HS-27A (cell line): ENCODE measurements at places on chromosomes 16 and 17.

DNA sequence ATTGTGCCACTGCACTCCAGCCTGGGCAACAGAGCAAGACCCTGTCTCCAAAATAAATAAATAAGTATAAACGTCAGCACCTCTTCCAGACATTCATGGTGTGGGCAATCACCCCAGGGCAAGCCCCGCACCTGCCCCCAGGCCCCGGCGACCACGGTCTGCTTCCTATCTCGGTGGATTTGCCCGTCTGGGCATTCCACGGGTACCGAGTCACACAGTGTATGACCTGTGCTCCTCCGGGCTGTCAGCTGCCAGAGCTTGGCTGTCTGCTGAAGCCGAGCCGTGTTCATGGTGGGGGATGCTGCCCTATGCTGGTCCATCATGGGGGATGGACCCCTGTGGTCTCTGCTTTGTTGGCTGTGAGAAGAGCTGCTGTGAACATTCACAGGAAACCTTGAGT is 15.4 kb downstream of the CYBC1 start:
- DNase-seq: no peak

DNA sequence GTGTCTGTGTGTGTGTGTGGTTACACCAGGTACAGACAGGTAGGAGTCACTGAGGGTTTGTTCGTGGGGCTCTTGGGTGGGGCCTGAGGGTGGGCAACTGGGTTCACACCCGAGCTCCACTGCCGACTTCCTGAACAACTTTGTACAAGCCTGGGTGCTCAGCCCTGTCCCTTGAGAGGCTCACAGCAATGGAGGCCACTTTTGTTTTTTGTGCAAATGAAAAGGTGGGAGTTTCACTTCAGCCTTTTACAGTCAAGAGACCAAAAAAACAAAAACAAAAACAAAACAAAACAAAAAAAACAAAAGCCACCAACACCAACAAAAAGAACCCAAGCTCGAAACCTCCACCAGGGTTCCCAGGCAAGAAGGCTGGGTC is 2.4 kb downstream of the RHBDF2 start:
- no peak for DNase-seq

DNA sequence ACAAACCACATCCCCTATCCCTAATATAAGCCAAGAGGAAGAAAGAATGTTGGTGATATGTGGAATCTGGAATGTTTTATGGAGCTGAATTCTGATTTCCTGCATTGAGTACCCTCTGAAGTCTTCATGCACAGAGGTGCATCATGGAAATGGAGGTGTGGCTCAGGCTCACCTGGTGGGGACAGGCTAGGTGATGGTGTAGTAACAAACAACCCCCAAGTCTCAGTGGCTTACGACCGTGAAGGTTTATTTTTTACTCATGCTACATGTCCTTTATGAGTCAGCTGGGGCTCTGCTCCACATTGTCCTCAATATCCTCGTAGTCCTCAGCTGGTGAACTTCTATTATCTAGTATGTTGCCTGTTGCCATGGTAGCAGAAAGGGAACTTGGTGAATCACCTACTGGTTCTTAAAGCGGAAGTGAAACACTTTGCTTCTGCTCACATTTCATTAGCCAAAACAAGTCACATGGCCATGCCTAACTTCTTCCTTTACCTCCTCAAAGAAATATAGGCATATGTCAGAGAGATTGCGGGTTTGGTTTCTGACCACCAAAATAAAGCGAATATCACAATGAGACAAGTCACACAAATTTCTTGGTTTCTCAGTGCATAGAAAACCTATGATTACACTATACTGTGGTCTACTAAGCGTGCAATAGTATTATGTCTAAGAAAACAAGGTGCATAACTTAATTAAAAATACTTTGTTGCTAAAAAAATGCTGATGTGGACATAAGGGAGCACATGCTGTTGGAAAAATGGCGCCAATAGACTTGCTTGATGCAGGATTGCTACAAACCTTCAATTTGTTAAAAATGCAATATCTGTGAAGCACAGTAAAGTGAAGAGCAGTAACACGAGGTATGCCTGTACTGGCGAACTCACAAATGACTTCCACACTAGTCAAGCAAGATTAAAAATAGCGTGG is at the start of gene PMFBP1:
Gene PMFBP1 (minus strand): TSS at position 51 of the 930 bp plus-strand sequence. CDS start 947 bp downstream, outside the sequence.
- DNase-seq: no peak

- no peak for DNase-seq
Observed at GRCh38 chr17:31525801-31526549, 134.5 kb downstream of the RAB11FIP4 start.

DNA sequence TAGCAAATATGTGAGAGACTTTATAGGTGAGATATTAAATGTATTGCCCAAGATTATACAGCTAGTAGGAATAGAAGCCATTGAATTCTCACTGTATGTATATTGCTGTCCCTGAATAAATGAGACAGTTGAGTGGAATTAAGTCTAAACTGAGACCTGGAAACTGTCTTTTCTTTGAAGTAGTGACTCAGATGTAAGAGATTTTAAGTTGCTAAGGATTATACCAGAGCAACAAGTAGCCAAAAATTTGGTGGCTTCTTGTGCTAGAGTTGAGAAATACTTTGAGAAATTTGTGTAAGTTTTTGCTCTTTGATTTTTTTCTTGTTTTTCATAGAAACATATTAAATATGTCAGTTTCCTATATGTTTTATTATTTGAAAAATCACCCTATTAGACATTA is 58.7 kb downstream of the TANC2 start:
- DNase-seq: no peak

GRCh38 chr16:77332792-77333191 is 102.0 kb downstream of the ADAMTS18 start:
- DNase-seq: no peak

- DNase-seq: no peak
Observed at GRCh38 chr17:49631496-49631895, 46.4 kb downstream of the SPOP start.

DNA sequence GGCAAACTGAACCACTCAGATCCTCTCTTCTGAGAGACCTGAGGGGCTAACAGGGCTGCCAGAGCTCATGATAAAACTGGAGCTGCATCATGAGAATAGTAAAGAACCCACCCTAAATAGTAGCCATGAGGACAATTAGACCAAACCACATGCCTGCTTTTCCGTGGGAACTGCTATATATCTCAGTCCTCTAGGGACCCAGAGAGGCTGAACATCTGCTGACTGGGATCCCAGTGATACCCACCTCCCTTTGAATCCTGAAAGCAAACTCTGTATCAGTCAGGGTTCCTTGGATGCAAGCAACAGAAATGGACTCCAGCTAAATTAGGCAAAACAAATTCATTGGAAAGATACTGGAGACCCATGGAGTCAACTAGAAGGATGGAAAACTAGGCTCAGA is 6.5 kb downstream of the MT1X start:
- no peak for DNase-seq

- DNase-seq: no peak
Observed at GRCh38 chr16:11689031-11689840, 21.0 kb downstream of the SNN start.

DNA sequence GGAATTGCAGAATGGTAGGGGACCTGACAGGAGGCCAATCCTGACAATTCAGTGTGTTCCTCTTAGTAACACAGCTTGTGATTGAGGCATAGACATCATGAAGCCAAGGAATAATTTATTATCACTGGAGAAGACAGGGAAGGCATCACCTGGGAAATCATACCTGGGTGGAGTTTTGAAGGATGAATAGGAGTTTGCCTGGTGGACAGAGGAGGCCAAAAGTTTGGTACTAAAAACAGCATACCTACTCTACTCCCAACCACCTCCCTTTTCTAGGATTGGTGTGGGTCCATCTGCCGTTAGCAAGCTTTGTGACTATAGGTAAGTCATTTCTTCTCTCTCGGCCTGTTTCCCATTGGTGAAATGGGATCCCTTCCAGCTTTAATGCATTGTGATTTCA is 88.0 kb downstream of the RAB11FIP4 start:
- no peak for DNase-seq
